Stimulated activated CD8-positive, alpha-beta memory T cell treated with anti-CD3 and anti-CD28 coated beads, Interleukin-15, amount 100 ng/mL, for 4 hours (primary cell): ENCODE measurements at places on chromosomes 2 and 18.

- no peak for DNase-seq
Observed at GRCh38 chr2:127160676-127161075, 53.7 kb upstream of the BIN1 start.

DNA sequence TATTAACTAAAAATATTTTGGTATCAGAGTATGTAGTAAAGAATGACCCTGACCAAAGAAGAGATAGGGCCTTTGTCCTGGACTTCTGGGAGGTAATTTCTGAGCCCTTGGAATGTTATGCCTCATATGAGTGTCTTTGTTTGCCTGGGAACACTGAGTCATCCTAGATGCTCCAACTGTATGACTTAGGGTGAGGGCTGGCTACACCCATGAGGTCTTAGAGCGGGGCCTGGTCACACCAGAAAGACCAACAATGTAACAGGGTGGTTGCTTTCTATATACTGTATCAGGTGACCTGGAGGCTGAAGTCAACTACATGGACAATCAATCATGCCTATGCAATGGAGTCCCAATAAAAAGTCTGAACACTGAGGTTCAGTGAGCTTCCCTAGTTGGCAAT is 253.1 kb downstream of the MBD2 start:
- DNase-seq, result no peak

GRCh38 chr2:240816584-240817495 is 3.2 kb downstream of the KIF1A start:
- DNase-seq, result no peak

DNA sequence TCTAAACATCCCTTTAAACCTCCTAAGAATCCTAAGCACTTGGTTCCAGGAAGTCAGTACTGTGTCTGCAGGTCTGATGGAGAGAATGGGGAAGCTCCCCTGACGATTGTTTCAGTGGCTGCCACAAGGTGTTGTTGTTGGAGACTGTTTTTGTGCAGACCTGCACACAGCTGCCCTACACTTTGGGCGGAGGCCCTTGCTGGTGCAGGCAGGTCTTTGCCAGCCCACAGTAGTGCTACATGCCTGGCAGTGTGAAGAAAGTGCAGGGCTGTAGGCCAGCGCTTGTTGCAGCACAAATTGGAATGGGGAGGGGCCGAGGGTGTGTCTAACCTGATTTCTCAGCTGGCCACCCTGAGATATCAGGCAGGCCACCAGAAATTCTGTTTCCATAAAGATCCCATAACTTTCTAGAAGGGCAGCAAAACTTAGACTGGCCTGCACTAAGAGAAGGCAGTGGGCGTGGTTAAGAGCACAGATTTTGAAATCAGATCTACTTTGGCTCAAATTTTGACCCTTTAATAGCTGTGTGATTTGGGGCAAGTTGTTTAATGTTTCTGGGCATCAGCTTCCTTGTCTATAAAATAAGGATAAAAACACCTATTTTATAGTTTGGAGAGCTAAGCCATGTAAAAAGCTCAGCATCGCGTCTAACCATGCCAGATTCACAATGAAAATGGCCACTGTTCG is 83.7 kb upstream of the SLC1A4 start:
- DNase-seq, result no peak

GRCh38 chr2:176854878-176855277 is 357.7 kb upstream of the HNRNPA3 start:
- no peak for DNase-seq

DNA sequence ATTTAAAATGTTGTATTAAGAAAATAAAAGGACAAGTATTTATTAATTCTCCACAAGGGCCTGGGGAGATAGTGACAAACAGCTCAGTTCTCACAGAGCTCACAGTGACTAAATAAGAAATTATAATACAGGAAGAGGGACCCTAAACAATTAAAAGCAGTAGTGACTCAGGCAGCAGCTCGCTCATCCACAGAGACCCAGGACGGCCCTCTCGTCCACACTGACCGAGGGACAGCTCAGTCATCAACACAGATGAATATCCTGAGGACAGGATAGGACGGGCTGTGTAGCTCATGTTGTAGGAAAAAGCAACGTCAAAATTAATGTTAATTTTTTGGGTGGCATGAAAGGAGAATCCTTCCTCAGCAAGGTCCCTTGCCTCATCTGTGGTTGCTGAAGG is 44.1 kb downstream of the PARD6G start:
- DNase-seq, result no peak

DNA sequence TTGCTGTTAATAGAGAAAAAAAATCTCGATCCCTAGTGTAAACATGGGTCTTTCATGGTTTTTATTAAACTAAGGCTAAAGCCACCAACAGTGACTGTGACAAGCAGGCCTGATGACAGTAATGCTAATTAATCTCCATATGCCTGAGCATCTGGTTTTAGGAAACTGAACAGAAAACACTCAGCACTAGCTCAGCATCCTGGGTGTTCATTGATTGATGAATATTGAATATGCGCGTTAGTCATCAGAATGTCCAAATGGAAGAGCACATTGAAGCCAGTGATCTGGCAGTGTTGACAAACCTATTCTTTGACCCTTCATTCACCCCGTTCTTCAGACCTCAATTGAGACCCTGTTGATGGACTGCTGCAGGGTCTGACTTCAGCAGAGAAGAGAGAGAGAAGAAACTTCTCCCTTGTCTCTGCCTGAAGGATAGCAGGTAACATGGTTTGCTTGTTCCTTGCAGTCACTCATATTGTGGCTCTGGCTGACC is 283.8 kb downstream of the RDH14 start:
- no peak for DNase-seq

DNA sequence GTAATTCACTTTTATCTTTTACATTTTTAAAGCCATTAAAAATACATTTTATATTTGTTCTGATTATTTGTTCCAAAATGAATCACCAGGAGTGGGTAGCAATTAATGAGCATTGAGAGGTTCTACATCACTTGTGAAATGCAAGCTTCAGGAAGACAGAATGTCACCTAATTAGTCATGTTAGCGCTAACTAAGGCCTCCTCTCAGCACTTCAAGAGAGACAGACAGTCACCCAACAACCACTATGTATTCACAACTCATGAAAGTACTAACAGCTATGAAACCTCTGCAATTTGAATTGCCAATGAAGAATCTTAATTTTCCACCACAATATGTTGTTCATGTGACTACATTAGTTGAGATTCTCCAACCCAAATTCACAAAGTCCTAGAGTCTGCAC is 611.0 kb downstream of the KCNJ3 start:
- DNase-seq, result no peak

DNA sequence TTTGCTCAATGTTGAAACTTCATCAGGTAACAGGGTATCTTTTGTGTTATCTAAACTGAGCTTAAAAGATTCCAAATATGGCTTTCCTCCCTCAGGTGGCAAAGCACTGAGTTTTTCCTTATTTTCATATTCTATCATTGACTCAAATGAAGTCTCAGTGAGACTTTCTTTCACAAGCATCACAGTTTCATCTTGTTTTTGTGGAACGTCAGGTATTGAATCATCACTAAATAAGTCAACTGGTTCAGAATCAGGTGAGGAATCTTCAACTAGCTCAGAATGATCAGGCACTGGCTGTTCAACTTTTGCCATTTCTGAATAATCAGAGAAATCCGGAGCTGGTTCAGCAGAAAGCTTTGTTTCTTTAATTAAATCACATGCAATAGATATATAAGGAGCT is 24.6 kb downstream of the RTN4 start:
- no peak for DNase-seq

GRCh38 chr2:75194184-75194868 is 5.0 kb downstream of the TACR1 start:
- no peak for DNase-seq

GRCh38 chr2:126863336-126864015 is 35.2 kb upstream of the TEX51 start:
- DNase-seq, result no peak

DNA sequence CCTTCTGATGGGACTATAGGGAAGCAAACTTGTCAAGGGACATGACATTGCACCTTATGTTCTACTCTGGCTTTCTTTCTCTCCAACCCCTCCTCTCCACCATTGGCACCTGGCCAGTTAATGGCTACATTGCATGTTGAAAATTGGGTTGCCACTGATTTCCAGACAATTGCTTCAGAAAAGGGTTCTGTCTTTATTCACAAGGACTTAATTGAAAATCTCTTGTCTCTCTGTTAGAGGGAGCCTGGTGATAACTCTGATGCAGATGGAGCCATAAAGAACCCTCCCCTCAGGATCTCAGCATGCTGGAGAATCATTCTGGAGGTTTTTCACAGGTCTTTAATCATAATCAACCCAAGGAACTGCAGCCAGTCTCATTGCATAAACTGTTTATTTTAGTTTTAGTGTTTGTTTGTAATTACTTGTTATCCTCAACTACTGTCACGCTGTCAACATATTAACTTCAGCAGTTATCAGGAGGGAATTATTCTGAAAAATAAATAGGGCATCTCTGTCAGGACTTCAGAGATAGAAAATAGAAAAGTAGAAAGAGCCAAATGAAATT is 316.8 kb downstream of the RIT2 start:
- no peak for DNase-seq

GRCh38 chr2:186862869-186863709 is 14.1 kb upstream of the ZSWIM2 start:
- DNase-seq, result no peak

DNA sequence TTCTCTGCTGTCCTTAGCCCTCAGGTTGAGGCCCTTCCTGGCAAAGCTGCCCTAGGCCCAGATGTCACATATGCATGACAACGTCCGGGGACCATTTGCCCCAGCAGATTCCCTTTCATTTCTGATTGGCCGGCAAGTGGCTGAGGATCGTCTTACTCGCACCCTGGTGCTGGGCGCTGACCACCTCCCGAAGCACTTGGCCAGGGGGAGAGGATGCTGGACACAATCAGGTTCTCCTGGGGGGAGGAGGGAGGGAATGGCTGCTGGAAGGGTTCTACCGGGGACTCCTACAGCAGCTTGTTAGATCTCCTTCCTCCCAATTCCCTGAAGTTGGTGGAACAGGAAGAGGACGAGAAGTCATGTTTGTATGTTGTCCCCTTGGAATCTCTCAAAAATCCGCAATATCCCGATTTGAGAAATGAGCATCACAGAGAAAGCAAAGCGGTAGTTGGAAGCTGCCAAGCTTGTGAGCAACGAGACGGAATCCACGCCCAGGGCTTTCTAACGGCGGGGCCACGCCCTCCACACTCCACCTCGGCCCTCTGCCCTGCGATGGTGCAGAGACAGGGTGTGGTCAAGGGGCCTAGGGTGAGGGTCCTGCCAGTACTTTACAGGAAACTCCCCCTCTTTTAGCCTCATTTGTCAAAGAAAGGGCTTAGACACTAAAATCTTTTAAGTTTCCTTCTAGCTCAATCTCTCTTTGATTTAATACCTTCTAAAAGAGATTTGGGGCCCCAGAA is 61.8 kb upstream of the YWHAQ start:
- DNase-seq, result no peak

GRCh38 chr18:79553154-79553553 is 126.4 kb upstream of the CTDP1 start:
- DNase-seq, result no peak

- DNase-seq, result no peak
Observed at GRCh38 chr2:224008702-224009261, 30.3 kb downstream of the SERPINE2 start.

GRCh38 chr2:207045531-207045930 is 106.2 kb downstream of the CPO start:
- no peak for DNase-seq

DNA sequence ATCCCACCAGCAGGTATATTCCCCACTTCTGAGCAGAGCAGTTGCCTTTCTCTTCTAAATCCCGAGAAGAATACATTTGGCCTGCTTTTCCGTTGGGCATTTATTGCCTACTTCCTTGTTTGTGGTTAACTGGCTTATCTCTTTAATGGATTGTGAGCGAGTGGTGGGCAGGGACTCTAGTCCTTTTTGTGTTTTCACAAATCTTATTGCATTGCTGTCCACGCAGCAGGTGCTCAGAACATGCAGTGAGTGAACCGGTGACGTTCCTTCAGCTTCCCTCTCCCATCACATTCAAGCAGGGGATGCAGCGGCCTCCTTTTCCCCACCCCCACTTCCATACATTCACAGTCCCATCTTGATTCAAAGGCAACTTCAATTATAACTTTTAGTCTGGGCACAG is 28.9 kb upstream of the GAREM2 start:
- no peak for DNase-seq

- no peak for DNase-seq
Observed at GRCh38 chr2:168136392-168136977, 110.9 kb downstream of the STK39 start.

- DNase-seq, result no peak
Observed at GRCh38 chr2:27914805-27915175, 24.3 kb downstream of the BABAM2 start.

GRCh38 chr2:120823551-120823950 is 87.9 kb downstream of the GLI2 start:
- DNase-seq, result no peak

GRCh38 chr2:66201242-66201641 is 233.7 kb upstream of the MEIS1 start:
- DNase-seq, result no peak

DNA sequence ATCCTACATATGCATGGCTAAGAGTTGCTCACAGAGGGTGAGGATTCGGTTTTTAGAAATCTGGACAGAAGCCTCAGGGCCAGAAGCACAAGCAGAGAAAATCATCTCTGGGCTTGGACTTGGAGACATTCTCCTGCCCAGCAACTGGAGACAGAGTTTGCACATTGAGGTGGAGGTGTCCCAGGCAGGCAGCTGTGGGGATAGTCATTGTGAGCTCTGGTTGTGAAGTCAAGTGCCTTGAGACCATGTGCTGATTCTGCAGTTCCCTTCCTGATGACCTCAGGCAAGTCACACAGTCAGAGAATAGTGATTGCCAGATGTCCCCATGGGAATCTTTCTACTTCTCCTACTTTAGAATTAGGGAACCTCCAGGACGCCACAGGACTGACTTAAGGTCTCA is 108.4 kb upstream of the LDAH start:
- no peak for DNase-seq

DNA sequence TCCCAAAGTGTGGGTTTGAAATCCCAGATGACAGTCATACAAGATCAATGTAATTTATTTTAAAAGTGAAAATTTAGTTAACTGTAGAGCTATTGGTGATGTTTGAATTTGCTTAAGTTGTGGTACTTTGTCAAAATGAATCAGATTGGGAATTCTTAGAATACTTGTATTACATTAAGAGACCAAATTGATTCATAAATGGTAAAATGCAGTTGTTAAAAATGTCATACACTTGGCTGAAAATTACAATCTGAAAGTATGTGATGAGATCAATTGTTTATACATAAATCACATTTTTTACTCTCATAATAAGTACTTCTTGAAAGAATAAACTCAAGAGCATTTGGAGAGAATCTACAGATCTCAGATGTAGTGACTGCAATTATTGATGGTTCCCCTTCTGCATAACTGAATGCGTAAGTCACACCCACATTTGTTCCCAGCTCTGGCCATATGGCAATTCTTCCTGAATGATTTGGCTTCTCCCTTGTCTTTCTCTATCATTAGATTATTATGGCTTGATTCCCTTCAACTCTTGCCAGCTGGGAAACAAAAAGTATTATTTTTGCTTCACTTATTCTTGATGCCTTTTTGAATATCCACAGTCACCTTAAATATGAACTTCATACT is 558.5 kb downstream of the CPS1 start:
- no peak for DNase-seq

GRCh38 chr2:68295516-68295915 is 24.2 kb downstream of the CNRIP1 start:
- no peak for DNase-seq

- no peak for DNase-seq
Observed at GRCh38 chr2:174688079-174688478, 76.2 kb downstream of the CHRNA1 start.
